ENCODE measurements at places on chromosomes 6 and 20. TPM values are rescaled to one million over a fixed set of nuclear protein-coding genes. Genes with fewer than 3 reads are reported as not detected.

- no peak for DNase-seq
Measured at GRCh38 chr20:12243327-12243726, 325.6 kb downstream of the BTBD3 start.

GRCh38 chr6:163285691-163286090 lies 128.8 kb upstream of the QKI start:
- no peak for DNase-seq

DNA sequence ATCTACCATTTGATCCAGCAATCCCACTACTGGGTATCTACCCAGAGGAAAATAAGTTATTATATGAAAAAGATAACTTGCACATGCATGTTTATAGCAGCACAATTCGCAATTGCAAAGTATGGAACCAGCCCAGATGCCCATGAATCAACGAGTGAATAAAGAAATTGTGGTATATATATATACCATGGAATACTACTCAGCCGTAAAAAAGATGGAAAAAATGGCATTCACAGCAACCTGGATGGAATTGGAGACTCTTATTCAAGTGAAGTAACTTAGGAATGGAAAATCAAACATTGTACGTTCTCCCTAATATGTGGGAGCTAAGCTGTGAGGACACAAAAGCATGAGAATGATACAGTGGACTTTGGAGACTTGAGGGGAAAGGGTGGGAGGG lies 100.0 kb upstream of the ADGRF4 start:
- DNase-seq: no peak

NOP56 gene
- 132 TPM for total RNA-seq

EEF1A2 gene
- 179 TPM for total RNA-seq

- no peak for DNase-seq
Measured at GRCh38 chr6:19637010-19637409, 200.2 kb upstream of the ID4 start.

HLA-DRA gene
- total RNA-seq: 2.0 TPM
